ENCODE measurements at places on chromosomes 5 and 9.

DNA sequence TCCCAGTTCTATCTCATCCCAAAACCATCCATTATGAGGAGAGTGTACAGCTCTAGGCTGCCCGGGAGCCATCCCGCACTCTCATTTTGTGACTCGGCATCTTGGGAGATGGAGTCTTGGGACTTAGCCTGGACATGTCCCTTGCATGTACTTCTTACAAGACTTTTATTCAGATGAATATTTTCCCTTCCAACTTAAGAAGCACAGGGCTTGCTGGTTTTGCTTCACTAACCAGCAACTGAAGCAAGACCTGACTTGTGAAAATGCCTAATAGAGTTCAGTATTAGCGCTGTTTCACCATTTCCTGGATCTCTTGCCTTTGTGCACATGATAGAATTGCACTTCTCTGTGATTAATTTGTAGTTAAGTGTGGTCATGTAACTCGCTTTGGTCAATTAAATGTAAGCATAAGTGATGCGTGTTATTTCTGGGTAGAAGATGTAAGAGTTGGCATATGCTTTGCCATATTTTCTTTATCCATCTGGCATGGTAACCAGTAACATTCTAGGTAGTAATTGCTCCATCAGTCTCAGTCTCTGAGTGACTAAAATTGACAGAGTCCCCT lies 55.8 kb downstream of the PDCD1LG2 start:
- DNase-seq, result no peak

- DNase-seq, result no peak
Measured at GRCh38 chr5:14267991-14268708, 125.0 kb downstream of the TRIO start.

GRCh38 chr9:79889369-79889768 lies 317.6 kb downstream of the TLE4 start:
- no peak for DNase-seq

- DNase-seq, result no peak
Measured at GRCh38 chr9:123321616-123322272, 34.3 kb upstream of the CRB2 start.

- DNase-seq, result no peak
Measured at GRCh38 chr5:9667906-9668305, 37.8 kb upstream of the TAS2R1 start.

DNA sequence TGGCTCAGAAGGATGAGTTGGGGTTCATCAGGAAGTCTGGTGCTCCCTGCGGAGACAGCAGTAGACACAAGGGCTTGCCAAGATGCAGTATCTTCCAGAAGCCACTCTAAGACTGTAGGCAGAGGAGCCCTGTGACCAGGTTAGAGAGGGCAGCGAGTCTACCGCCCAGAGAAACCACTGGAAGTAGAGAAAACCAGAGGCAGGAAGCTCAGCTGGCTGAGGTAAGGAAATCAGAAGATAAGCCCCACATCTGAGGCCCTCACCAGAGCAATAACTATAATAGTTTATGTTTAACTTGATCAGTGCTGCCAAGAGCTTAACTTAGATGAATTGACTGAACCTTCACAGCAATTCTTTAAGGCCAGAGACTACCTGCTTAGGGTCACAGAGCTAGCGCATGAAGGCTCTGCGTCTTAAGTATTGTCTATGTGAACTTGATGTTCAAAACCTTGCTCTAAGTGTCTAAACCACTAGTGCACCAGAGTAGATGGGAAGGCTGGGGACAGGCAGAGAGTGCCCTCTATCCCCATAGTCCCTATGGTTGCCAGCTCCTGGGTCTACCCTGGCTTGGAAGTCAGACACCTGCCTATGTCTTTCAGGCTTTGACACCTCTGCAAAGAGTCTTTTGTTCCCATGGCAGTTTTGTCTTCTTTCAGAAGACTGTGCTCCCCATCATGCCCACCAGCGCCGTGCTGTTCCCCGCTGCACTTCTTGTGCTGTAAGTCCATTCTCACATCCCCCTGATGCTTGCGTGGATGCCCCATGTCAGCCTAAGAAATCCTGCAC lies 228.2 kb upstream of the KLF4 start:
- no peak for DNase-seq

GRCh38 chr5:132678735-132679134 lies 4.9 kb downstream of the IL4 start:
- DNase-seq, result no peak

GRCh38 chr9:110131499-110131898 lies 76.5 kb downstream of the C9orf152 start:
- no peak for DNase-seq

DNA sequence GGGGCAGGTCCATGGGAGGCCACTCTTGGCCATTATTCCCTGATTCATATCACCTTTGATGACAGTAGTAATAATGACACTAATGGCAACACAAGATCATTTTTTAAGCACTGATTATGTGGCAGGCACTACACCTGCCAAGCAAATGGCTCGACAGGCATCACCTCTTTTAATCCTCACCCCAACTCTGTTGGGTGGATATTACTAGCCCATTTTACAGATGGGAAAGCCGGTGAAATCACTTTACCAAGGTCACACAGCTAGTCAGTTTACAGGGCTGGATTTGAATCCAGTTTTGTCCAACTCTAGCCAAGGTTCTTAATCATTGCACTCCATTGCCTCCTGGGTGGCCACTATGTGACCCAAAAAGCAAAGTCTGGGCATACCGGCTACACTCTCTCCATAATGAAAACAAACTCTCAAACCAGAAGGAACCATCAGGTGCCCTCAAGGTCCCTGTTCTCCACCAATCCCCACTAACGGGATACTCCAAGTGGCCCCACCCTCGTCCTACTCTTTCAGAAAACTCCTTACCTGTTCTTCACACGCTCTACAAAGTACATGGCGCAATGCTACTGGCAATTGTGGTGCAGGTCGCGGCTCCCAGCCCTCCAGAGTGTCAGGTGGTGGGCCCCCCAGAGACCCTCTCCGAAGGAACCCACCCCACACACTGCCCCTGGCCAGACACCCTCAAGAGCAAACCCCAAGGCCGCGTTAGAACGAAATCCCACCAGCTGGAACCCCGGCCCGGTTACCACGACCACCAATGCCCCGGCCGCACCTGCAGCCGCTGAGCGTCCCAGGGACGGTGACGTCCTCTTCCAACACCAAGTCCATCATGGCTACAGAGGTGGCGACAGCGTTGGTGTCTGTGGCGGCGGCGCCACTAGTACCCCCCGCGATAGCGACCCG lies 572 bp downstream of the CDK5RAP2 start:
- DNase-seq, result no peak

DNA sequence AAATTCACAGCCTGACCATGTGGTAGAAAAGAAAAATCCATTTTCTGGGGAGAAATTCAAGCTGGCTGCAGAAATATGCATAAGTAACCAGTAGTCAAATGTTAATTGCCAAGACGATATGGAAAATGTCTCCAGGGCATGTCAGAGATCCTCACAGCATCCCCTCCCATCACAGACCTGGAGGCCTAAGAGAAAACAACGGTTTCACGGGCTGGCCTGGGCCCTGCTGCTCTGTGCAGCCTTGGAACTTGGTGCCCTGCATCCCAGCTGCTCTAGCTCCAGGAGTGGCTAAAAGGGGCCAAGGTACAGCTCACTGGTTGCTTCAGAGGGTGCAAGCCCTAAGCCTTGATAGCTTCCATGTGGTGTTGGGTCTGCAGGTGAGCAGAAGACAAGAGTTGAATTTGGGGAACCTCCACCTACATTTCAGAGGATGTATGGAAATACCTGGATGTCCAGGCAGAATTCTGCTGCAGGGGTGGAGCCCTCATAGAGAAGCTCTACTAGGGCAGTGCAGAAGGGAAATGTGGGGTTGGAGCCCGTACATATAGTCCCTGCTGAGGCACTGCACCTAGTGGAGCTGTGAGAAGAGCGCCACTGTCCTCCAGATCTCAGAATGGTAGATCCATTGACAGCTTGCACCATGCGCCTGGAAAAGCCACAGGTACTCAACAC lies 49.7 kb downstream of the PTBP3 start:
- no peak for DNase-seq

- DNase-seq, result no peak
Measured at GRCh38 chr5:38672059-38672788, 115.8 kb upstream of the LIFR start.

GRCh38 chr9:127393645-127394044 lies 3.3 kb upstream of the SLC2A8 start:
- DNase-seq, result no peak

DNA sequence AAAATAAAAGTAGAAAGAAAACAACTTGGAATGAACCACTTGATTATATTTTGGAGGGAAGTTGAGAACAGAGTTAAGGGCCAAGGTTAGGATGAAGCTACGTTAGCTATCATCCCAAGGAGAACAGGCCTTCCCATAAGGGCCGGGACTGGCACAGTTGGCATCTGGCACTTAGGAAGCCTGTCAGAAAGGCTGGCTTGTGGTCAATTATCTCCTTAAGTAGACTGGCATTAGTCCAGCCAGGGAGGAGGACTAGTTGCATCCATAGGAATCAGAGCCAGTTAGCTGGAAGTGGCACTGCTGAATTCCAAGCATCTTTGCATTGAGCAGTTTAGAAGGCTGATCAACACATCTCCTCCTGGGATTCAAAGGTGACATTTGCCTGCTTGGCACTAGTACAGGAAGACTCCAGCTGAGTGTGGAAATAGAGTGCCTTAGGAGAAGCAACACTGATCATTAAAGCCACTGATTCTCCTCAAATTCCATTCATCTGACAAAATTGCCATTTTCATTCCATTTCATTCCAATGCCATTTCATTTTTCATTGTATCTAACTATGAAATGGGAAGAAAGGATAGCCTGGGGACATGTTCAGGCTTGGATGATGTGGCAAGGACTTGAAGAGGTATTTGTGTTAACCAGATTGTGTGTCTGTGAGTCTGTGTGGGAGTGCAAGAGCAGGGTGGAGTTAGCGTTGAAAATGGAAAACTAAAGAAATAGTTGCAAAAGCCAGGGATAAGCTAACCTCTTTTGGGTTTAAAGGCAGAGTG lies 5.5 kb downstream of the FOXB2 start:
- DNase-seq, result no peak

- no peak for DNase-seq
Measured at GRCh38 chr5:140109018-140109758, 4.7 kb upstream of the PURA start.

DNA sequence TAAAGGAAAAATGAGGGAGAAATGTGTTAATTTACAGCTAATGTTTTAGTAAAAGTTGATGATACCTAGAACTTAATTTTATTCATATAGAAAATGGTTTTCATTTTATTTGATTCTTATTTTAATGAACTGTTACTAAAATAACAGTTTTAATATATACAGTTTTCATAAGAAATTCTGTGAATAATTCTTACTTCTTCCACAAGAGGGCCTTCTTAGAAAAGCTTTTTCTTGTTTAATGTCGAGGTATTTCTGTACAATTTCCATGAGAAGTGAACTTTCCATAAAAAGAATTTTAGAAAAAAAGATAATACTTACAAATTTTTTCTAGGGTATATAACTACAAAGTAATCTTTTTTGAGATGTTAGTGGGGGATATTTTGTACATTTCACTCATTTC lies 73.9 kb downstream of the KLF9 start:
- no peak for DNase-seq

GRCh38 chr5:122101636-122102285 lies 23.7 kb upstream of the LOX start:
- DNase-seq, result no peak

GRCh38 chr9:134061688-134062371 lies 6.0 kb downstream of the BRD3 start:
- DNase-seq, result no peak

GRCh38 chr5:10686890-10687289 lies 74.1 kb downstream of the DAP start:
- no peak for DNase-seq

GRCh38 chr5:96742538-96742937 lies 65.2 kb downstream of the ERAP1 start:
- DNase-seq, result no peak

DNA sequence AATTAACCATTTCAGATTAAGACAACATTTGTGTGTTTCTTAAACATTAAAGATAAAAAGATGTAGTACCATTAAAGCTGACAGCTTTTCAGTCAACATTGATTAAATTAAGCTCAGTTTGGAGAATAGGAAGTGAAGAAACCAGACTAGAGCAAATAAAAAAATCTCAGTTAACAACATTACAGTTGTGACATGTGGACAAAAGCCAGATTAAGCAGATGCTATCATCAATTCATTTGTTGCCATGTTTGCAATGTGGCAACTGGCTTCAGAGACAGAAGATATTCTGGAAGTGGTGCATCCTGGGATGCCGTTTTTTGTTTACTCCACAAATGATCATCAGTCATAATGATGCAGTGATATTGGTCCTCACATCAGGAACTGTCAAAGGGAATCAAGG lies 70.3 kb upstream of the CNTLN start:
- DNase-seq, result no peak

- no peak for DNase-seq
Measured at GRCh38 chr9:129481424-129481809, 139.5 kb downstream of the C9orf50 start.

DNA sequence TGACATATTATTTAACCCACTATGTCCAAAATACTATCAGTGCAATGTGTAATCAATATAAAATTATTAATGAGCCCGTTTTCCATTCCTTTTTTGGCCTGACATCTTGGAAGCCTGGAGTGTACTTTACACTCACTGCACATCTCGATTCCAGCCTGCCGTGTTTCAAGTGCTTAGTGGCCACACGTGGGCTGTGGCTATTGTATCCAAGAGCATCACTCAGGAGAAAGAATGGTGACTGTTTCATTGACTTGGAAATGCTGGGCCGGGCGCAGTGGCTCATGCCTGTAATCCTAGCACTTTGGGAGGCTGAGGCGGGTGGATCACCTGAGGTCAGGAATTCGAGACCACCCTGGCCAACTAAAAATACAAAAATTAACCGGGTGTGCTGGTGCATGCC lies 54.5 kb downstream of the CFAP77 start:
- no peak for DNase-seq

DNA sequence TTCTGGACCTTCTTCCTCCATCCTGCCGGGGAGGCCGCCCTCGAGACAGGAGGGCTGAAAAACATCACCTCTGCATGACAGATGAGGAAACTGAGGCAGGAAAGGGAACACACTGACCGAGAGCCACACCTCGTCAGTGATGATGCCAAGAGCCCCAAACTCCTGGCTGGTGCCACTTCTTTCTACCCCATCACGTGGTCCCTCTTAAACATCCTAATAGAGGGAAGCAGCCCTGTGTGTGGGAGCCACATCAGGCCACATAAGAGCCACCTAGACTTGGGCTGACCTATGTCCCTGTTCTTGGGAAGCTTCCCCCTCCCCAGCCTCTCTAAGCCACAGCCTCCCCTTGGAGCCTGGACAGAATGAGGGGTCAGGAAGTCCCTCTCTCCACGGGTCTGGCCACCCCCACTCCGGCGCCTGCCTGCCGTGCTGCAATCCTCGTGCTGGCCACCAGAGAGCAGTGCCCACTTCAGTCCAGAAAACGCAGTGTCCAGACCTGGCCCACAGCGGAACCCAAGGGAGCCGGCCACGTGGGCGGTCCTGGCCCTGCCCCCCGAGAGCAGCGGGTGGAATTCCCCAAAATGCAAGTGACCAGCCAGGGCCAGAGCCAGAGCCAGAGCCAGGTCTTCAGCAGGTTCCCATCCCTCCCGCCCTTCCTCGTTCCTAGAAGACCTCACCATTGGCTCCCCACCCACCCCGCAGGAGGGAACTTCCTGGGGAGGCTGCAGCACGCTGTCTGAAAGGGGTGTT lies 54.7 kb upstream of the SARDH start:
- DNase-seq, result no peak
